Fibroblast of skin of left biceps (primary cell): ENCODE measurements at places on chromosomes 1 and 21.
A peak's percentile ranks its signal among the peaks of the same experiment; 100 is the strongest.

DNA sequence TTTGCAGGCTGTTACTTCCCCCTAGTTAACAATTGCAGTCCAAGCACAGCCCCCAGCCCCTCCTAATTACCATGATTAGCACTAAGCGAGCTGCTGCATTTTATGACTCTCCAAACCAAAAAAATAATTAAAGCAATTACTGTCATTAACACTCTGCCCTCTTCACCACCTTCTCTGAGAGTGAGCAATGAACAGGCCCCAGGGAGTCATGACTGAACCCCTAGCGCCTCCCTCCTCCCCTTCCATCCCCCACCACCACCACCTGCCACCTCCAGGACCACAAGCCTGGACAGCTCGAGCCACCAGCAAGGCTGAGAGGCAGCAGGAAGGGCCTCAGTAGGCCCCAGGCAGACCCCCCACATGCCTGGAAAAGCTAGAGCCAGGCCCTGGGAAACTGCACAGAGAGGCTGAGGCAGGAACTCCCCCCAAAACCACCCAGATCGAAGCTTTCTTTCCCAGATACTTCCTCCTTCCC lies 35.5 kb upstream of the ZC3H12A start:
- DNase-seq: no peak

- DNase-seq: no peak
These were observed 25.5 kb downstream of the GBP2 start for GRCh38 chr1:89100412-89100811.

- no peak for DNase-seq
These were observed 72.6 kb downstream of the RASAL2 start for GRCh38 chr1:178166429-178167024.

- no peak for DNase-seq
These were observed 96.0 kb downstream of the FOXD2 start for GRCh38 chr1:47533793-47534328.

DNA sequence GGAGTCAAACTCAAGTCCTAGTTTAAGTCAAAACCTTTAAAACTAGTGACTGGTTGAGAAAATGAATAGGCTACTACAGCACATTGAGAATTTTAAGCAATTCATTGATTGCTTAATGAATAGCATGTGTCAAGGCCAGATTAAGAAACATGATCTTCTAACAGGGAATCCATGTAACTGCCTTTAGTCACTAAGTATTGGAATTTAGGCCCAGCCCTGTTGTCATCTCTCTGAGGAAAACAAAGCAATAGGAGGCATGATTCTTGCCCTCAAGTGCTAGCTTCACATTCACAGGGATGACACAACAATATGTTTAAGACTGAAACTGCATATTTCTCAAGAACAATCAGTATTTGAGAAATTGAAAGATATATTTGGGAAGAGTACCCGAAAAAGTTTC lies 70.0 kb upstream of the PTGS2 start:
- DNase-seq: no peak

DNA sequence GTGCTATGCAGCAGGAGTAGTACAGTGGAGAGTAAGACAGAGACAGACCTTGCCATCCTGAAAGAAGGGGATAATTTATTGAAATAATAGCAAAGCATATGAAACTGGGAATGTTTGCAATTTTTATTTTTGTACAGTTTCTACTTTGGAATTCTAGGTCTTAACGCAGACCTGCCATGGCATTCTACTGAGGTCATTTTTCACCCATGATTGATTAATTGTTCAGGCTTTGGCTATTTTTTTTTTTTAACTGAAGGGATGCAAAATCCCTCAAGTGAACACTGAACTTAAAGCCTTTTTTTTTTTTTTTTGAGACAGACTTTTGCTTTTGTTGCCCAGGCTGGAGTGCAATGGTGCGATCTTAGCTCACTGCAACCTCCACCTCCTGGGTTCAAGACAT lies 27.1 kb downstream of the MTF2 start:
- no peak for DNase-seq

DNA sequence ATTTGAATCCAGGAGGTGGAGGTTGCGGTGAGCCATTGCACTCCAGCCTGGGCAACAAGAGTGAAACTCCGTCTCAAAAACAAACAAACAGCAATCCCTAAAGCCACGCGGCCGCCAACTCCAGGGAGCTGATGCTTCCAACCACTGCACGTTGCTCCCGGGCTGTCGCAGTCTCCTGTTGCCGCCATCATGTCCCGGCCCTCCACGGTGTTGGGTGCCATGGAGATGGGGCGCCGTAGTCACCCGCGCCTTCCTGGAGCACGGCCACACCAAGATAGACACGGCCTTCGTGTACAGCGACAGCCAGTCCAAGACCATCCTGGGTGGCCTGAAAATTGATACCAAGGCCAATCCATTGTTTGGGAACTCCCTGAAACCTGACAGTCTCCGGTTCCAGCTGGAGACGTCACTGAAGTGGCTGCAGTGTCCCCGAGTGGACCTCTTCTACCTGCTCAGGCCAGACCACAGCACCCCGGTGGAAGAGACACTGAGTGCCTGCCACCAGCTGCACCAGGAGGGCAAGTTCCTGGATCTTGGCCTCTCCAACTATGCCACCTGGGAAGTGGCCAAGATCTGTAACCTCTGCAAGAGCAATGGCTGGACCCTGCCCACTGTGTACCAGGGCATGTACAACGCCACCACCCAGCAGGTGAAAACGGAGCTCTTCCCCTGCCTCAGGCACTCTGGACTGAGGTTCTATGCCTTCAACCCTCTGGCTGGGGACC lies 32.6 kb downstream of the SLC16A1 start:
- no peak for DNase-seq

DNA sequence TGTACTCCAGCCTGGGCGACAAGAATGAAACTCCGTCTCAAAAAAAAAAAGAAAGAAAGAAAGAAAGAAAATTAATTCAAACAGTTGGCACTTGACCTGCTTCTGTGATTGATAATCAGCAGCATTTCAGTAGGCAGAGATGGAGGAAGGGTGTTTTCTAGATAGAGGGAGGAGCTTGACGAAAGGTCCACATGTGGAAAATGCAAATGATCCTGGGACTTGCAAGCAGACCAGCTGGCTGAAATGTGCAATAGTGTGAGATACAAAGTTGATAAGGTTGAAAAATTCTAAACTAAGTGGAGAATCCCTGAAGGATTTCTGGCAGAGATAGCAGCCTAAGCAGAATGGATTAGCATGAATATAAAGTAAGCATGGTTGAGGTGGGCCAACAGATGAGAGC lies 4.2 kb downstream of the ELAPOR1 start:
- no peak for DNase-seq

DNA sequence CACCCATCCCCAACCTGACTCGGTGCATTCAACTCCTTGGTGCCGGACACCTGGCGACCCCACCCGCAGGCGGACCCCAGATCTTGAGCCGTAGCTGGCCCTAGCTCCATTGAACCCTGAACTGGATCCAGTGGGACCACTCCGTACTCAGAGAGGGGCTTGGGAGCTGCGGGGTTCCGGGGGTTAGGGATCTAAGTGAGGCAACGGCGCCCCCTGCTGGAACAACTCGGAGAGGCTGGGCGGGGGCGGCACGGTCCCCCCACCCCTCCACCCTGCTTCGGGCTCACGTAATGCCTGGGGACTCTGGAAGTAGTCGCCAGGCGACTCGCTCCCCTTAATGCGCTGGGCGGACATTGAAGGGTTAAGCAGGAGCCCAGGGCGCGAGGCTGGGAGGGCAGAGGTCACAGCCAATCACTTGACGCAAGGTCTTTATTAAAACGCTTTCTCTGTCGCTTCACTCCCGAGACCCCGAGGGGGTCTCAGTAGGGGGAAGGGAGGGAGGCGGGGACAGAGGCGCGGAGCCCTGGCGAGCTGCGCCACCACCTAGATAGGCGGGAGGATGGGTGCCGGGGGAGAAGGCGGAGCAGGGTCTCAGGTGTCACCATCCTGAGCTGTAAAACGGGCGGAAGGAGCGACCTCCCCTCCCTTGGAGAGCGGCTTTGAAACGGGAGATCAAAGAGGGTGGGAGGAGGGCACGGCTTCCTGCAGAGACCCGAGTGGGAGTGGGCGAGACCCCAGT lies 704 bp upstream of the CRABP2 start:
- DNase-seq: no peak

DNA sequence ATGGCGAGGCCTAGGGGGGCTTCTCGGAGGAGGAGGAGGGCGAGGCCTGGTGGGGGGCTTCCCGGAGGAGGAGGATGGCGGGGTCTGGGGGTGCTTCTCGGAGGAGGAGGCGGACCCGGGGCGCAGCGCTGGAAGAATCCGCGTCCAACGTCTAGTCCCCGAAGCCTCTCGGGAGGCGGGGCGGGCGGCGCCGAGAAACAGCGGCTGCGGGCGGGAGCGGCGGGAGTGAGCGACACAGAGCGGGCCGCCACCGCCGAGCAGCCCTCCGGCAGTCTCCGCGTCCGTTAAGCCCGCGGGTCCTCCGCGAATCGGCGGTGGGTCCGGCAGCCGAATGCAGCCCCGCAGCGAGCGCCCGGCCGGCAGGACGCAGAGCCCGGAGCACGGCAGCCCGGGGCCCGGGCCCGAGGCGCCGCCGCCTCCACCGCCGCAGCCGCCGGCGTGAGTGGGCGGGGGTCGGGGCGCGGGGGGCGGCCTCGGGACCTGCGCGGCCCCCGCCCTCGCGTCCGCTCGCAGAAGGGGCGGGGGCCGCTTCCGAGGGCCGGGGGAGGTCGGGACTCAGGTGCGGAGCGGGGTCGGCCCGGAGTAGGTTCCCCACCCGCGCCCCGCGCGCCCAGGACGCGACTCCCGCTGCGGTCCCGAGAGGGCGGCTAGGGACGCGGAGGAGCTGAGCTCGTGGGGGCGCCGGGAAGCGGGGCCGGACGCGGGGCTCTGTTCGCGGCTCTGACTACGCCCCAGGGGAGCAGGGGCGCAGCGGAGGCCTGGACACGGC lies at the start of gene KLHL17:
KLHL17 (plus strand) TSS at position 222 of the 769 bp plus-strand sequence; CDS start at position 332, 110 bp downstream.
- DNase-seq: peak; percentile 34

- no peak for DNase-seq
These were observed 20.3 kb upstream of the A3GALT2 start for GRCh38 chr1:33341190-33341589.

DNA sequence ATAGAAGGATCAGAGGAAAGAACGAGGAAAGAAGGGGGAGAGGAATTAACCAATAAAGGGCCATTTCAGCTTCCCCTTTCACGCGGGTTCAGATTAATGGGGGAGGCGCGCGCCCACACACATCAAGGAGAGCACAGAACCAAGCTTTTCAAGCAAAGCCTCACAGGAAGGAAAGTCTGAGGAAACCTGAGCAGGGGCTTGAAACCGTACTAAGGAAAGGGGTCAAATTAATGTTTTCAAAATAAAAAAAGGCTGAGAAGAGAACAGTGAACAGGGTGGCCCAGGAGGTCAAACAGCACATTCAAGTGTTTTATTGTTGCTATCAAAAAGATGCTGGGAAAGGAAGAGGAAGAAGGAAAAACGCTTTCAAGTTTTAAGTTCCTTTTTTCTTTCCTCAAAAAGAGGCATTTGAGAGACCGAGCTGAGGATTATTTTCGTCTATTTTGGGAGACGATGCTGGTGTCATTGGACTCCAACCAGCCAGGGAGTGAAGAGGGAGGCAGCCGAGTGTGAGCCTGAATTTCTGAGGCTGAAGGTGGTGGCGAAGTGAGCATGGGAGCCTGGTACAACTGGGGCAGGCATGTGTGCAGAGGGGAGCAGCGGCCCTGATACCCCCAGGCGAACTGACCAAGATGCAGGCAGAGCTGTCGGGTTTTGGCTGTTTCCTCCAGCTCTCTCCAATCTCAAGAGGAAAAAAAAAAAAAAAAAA lies 88.4 kb downstream of the PROX1 start:
- no peak for DNase-seq

- no peak for DNase-seq
These were observed 529.9 kb upstream of the BEND5 start for GRCh38 chr1:49306507-49307070.

GRCh38 chr1:67005068-67005467 lies 48.9 kb downstream of the SLC35D1 start:
- DNase-seq: no peak

DNA sequence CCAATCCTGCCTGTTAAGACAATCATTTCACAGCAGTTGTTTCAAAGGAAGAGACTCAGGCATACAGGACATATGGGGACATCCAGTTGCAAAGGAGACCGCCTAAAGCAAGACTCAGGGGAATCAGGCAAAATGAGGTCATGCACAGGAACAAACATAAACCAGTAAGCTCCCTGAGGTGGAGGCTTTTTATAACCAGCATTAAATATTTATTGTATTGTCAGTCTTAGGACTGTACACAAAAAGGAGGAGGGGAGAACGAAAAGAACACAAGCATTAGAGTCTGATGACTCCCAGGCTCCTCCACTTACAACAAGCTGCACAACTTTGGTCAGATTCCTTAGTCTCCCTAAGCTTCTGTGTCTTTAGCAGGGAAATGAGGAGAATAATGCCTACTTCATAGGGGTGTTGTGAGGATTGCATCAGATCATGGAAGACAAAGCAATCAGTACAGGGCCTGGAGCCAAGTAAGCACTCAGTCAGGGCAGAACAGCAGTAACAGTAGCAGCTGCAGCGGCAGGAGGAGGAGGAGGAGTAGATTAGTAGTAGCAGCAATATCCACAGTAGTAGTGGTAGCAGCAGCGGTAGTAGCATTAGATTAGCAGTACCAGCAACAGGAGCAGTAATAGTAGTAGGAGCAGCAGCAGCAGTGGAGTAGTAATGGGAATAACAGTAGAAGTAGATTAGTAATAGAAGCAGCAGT lies 54.2 kb upstream of the SPATA6 start:
- peak; percentile 18 for DNase-seq

GRCh38 chr1:235642011-235642942 lies 7.3 kb downstream of the GNG4 start:
- DNase-seq: no peak

DNA sequence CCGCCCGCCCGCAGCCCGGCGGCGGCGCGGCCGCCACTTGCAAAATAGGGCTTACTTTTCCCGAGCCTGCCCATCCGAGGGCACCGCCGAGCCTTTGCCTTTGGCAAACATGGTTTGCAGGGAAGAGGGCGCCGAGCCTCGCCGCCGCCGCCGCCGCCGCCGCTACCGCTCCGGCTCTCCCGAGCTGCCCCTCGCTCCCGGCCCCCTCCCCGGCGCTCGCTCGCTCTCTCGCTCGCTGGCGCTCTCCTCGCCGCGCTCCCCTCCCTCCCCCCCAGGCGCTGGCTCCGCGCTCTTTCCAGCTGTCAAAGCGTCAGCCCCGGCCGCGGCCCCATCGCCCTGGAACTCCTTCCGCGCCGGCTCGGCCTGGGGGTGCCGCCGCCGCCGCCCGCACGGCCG lies 298 bp downstream of the SSBP3 start:
- DNase-seq: no peak

GRCh38 chr1:55402671-55403464 lies 187.7 kb upstream of the USP24 start:
- DNase-seq: no peak

GRCh38 chr1:41730806-41731205 lies 187.9 kb downstream of the HIVEP3 start:
- DNase-seq: no peak

DNA sequence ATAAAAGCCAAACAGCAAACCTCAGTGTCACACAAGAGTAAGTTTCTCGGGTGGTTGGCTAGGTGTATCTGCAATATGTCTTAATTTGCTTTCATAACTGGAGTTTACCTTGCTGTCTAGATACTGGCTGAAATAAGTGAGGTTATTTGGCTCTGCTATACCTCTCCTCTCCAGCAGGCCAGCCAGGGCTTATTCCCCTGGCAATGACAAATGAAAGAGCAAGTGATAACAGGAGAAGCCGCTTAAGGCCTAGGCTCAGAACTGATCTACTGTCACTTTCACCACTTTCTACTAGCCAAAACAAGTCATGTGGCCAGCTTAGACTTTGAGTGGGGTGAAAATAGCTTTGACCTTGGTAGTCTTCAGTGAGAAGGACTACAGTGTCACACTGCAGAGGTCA lies 4.8 kb upstream of the RPE65 start:
- DNase-seq: no peak

- DNase-seq: no peak
These were observed 32.7 kb upstream of the DR1 start for GRCh38 chr1:93313026-93313425.

GRCh38 chr1:218948446-218948845 lies 225.2 kb upstream of the LYPLAL1 start:
- no peak for DNase-seq
